ENCODE measurements at places on chromosomes 4 and X.

DNA sequence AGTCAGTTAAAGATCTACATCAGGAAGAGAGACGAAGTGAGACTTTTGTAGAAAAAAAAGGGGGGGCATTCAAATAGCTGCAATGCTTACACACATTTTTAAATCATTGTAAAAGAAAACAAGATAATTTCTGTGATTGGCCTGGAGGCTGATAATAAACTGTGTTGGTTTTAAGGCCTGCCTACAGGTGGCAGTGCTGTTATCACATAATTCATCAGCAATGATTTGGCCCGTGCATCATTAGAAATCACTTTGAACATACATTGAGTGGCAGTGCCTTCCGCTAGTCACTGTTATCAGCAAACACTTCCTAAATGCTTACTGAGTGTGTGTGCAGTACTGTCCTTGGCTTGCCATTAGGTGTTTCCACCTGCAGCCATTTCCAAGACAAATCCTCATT lies 831.9 kb downstream of the TRIML1 start:
- DNase-seq, result peak; percentile 29

DNA sequence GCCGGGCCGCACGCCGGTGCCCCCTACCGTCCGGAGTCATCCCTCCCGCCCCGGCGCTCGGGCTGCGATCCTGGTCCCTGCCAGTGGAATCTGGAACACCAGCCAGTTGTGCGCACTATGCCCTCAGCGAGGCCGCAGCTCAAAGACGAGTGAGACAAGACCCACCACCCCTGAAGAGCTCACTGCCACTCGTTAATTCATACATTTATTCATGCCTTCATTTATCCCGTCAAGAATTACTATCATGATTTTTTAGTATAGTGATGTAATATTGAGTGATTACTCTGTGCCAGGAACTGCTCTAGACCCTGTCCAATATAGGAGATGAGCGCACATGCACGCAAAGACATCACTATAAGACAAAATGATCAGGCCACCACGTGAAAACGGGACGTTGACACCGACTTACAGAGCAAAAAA lies 247 bp upstream of the PPA2 start:
- no peak for DNase-seq

GRCh38 chr4:74473155-74473811 lies 28.3 kb downstream of the AREG start:
- no peak for DNase-seq

DNA sequence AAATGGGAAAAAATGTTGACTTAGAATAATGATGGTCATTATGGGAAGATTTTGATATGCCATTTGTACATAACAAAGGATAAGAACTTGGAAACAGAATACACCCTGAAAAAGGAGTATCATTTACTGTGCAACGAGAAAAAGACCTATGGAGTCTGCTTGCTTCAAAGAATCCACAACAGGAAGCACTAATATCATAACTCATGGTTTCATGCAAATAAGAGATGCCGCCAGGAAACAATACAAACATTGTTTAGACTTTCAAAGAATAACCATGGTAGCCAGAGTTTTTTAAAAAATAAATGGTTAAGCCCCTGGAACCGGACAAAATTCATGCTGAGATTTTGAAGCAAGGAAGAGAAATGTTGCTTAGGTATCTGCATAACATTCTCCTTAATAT lies 139.9 kb upstream of the ETNPPL start:
- DNase-seq, result no peak

- peak; percentile 45 for DNase-seq
Observed at GRCh38 chrX:45515262-45516215, 314.9 kb upstream of the DIPK2B start.

- no peak for DNase-seq
Observed at GRCh38 chr4:107740381-107740780, 20.3 kb upstream of the PAPSS1 start.

DNA sequence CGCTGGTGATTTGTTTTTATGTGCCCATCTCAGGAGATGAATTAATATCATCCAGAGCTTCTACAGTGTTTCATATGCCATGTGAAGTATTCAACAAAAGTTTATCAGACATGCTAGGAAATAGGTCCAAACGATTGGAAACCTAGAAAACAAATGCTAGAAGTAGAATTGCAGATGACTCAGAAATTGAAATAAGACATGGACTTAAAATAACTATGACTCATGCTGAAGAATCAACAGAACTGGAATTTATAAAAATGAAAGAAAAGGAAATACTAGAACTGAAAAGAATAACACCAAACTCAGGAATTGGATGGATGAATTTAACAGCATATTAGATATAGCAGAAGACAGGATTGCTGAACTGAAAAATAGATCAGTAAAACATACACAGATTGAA lies 172.7 kb upstream of the GIMD1 start:
- no peak for DNase-seq

- DNase-seq, result peak; percentile 23
Observed at GRCh38 chr4:20254511-20255250, 3.0 kb downstream of the SLIT2 start.

GRCh38 chrX:17164941-17165340 lies 210.1 kb upstream of the NHS start:
- no peak for DNase-seq

GRCh38 chr4:168138143-168138542 lies 45.8 kb downstream of the ANXA10 start:
- no peak for DNase-seq

- no peak for DNase-seq
Observed at GRCh38 chr4:79237851-79238250, 88.0 kb downstream of the NAA11 start.

Measured in NCI-H345 (cell line).